ENCODE measurements at places on chromosomes 4 and X. TPM values are rescaled to one million over a fixed set of nuclear protein-coding genes. Genes with fewer than 3 reads are reported as not detected.
A peak's percentile ranks its signal among the peaks of the same experiment; 100 is the strongest.

Gene MAP3K15
- not detected for total RNA-seq

Gene SPANXN4
- total RNA-seq, result not detected

DNA sequence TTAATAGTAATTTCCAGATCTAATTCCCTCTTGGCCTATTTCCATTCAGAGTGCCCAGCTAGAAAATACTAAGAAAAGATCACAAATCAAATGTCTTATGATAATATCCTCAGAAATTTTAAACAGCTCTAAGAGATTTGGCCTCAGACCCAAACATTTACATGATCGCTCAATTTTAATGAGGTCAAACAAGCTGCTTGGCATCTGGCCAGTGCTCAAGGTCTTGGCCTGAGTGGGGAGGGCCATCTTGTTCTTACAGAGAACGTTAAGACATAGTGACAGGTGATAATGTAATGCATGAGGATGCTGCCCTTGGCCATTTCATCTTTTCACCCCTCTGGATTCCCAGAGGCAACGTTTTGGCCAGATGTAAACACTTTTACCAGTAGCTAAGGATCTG lies 159.2 kb upstream of the SLC7A11 start:
- H3K27me3 ChIP-seq, result no peaks in the 10 kb centered on the region
- peaks cover 15% of the 10 kb centered on the region for H3K4me1 ChIP-seq
- H3K4me3 ChIP-seq, result no peak overlapping the region
- no peak overlapping the region for H3K27ac ChIP-seq

DNA sequence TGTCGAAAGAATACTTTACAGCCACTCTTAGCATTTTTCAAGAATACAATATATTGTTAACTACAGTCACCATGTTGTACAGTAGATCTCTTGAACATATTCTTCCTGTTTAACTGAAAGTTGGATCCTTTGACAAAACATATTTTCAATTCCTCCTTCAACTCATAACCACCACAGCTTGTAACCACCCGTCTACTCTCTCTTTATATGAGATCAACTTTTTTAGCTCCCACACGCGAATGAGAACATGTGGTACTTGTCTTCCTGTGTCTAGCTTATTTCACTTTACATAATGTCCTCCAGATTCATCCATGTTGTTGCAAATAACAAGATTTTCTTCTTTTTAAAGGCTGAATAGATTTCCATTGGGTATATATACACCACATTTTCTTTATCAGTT lies 338.3 kb upstream of the IGFBP7 start:
- H3K27ac ChIP-seq, result no peak overlapping the region
- no peak for DNase-seq
- H3K4me1 ChIP-seq, result no peaks in the 10 kb centered on the region
- no peaks in the 10 kb centered on the region for H3K27me3 ChIP-seq
- no peak overlapping the region for H3K4me3 ChIP-seq

DNA sequence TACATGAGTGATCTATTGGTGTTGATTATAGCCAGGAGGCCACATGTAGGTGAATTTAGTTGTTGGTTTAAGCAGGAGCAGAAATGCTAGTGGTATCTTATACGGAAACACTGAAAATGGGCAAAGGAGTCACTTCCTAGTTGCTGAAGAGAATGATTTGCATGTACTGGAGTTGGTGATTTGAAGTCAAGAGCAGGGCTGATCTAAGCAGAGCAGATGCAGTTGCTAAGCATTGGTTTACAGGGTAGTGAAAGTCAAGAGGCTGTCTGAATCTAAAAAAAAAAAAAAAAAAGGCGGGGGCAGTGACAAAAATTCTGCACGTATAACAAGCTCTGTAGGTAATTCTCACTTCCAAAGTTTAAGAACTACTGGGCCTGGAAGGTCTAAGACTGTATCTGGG lies 90.4 kb upstream of the HPRT1 start:
- H3K27me3 ChIP-seq, result no peaks in the 10 kb centered on the region
- H3K36me3 ChIP-seq, result no peaks in the 10 kb centered on the region
- no peak for DNase-seq
- peaks cover 21% of the 10 kb centered on the region for H3K4me1 ChIP-seq

GRCh38 chr4:15242021-15242420 lies 185.8 kb upstream of the C1QTNF7 start:
- no peak overlapping the region for H3K4me3 ChIP-seq
- H3K4me1 ChIP-seq, result no peaks in the 10 kb centered on the region
- no peaks in the 10 kb centered on the region for H3K27me3 ChIP-seq

- no peak overlapping the region for H3K27ac ChIP-seq
- no peaks in the 10 kb centered on the region for H3K36me3 ChIP-seq
- no peak overlapping the region for H3K4me3 ChIP-seq
- H3K4me1 ChIP-seq, result no peaks in the 10 kb centered on the region
These were observed 484.5 kb downstream of the IL1RAPL1 start for GRCh38 chrX:29071525-29072320.

DNA sequence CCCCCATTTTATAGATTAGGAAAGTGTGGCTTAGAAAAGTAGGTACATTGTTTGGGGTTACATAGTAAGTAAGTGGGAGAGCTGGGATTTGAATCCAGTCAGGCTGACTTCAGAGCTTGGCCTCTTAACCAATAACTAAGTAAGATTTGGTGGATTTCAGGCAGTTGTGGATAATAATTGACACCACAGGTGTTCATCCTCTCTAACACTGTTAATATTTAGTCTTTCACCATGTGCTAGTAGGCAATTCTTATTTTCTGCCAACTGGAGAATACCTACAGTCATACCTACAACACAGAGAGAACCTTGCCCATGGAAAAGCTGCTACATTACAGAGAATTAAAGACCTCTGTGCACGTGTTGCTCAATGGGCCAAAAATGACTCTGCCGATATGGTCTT lies 89.5 kb downstream of the DIAPH2 start:
- no peak overlapping the region for H3K27ac ChIP-seq
- H3K4me3 ChIP-seq, result no peak overlapping the region
- DNase-seq, result no peak
- no peaks in the 10 kb centered on the region for H3K27me3 ChIP-seq
- no peaks in the 10 kb centered on the region for H3K36me3 ChIP-seq
- H3K4me1 ChIP-seq, result no peaks in the 10 kb centered on the region

Gene VEGFC
- total RNA-seq, result 8.8 TPM

Gene NKAP
- 15.7 TPM for total RNA-seq

Gene CFP
- total RNA-seq, result 0.53 TPM

DNA sequence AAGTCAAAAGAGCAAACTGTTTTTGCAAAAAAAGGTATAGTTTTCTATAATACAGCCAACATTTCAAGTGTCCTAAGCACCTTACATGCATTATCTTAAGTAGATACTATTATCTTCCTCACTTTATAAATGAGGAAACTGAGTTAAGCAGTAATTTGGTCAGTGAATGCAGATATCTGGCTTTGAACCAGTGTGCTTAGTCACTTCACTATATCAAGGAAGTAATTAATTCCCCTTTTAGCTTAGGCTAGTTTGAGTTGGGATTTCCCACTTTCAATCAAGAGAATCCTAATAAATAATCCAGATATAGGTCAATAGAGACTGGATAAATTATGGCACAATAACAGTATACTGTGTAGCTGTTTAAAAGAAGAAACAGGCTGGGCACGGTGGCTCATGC lies 14.8 kb downstream of the SPINK2 start:
- no peak overlapping the region for H3K4me3 ChIP-seq
- H3K27ac ChIP-seq, result no peak overlapping the region
- H3K36me3 ChIP-seq, result no peaks in the 10 kb centered on the region
- no peaks in the 10 kb centered on the region for H3K27me3 ChIP-seq
- DNase-seq, result no peak

Gene SLIT2
- 4.8 TPM for total RNA-seq

DNA sequence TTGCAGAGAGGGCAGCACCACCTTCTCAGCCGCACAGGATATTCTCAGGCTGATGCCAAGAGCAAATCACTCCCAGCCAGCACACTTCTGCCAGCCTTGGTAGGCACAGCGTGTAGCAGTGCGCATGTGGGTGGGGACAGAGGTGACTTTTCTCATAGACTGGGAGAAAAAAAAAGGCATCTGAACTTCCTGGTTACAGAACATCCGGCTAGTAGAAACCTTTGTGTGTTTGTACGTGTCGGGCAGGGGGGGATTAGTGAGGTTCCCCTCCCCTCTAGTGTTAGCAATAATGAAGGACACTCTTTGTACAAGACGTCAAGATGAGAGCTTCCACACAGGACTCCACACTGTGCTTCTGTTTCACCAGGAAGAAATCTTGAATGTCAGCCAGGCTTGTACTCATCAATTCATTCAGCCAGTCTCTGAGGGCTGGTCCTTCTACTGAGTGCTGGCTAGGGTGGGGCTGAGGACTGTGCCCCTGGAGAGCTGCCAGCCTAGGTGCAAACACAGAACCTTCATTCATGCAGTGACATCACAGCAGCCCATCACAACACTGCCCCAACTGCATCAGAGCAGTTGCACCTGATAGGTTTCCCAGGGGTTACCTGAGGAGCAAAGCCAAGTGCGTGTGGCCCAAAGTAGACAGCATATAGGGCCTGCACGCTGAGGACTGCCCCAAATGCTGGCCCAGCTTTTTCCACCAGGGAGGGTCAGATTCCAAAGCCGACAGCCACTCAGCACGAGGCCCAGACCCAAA lies 34.7 kb downstream of the SLC25A5 start:
- peaks cover 49% of the 10 kb centered on the region for H3K4me1 ChIP-seq
- peak; percentile 78 for DNase-seq
- no peaks in the 10 kb centered on the region for H3K36me3 ChIP-seq
- H3K27me3 ChIP-seq, result no peaks in the 10 kb centered on the region

Gene PRRG1
- 34.4 TPM for total RNA-seq

Gene TSPAN6
- 49.6 TPM for total RNA-seq

All from PC-9 (cell line).